ENCODE measurements at places on chromosomes 2 and 18. TPM values are rescaled to one million over a fixed set of nuclear protein-coding genes. Genes with fewer than 3 reads are reported as not detected.

Gene TTN
- total RNA-seq: 47.6 TPM

Gene ANTXR1
- under 0.01 TPM for total RNA-seq

Gene ATRAID
- 96.4 TPM for total RNA-seq

Gene LRRC30
- total RNA-seq: not detected

Gene SNORC
- total RNA-seq: under 0.01 TPM

Gene SIX3
- total RNA-seq: not detected

Gene APCDD1
- total RNA-seq: under 0.01 TPM

Gene RESP18
- not detected for total RNA-seq

Gene LTBP1
- total RNA-seq: 13.6 TPM

Gene TMEM247
- not detected for total RNA-seq
